ENCODE measurements at places on chromosomes 3 and 15.

DNA sequence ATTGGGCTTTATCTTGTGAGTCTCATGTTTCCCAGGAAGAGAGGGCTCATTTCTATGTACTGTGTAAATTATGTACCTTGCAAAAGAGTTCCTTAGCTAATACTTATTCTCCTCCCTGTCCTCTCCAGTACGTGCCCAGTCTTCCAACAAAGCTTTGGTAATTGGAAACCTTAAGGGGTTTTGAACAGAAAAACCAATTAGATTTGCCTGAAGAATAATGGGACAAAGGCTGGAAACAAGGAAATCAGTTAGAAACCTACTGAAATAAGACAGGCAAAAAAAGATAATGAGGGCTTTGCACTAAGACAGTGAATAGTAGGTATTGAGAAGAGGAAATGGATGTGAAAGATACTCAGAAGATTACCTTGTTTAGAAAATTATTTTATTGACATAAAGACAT is 82.5 kb downstream of the SPRED1 start:
- no peak for DNase-seq

DNA sequence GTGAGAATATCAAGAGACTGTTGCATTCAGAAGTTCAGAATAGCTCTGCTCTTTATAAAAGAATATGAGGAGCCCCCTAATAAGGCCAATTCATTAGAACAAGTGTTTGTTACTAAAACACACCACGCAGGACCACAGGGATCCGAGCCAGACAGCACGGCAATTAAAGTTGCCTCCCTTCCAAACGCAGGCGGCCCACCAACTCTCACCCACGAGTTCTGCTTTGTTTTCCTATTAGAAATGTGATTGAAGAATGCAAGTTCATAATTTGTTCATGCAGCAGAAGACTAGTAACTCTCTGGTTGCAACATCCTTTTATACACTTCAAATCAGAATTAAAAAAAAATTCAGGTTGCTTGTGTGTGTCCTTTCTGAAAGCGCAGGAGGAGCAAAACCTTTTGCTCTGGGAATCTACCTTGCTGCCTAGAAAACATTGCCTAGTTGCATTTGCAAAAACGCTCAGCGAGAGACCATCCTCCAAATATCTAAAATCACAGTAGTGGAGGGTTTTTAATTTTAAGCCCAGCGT is 1044.1 kb upstream of the NR2F2 start:
- no peak for DNase-seq

DNA sequence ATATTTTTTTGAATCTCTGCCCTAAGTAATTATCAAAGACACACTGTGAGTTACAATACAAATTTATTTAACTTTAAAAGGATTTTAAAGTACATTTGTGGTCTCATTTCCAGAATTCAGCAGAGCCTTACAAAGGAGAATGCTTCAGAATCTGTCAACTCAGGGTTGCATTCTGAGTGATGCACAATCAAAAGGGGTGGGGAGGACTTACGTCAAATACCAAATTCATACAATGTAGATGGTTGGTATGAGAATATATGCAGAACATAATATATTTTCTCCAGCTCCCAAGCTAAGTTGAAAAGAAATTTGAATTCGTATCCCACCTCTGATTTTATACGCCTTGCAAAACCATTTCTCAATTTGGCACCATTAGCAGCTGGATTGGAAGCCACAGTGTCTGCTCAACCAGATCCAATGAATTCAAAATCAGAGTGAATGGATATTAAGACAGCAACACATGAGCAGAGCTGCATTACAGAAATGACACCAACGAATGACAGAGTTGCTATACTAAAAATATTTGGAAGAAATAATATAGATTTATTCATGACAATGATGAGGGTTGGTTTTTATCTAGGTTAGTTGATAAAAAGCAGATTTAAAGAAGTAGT is 110.4 kb upstream of the CFAP20DC start:
- no peak for DNase-seq

DNA sequence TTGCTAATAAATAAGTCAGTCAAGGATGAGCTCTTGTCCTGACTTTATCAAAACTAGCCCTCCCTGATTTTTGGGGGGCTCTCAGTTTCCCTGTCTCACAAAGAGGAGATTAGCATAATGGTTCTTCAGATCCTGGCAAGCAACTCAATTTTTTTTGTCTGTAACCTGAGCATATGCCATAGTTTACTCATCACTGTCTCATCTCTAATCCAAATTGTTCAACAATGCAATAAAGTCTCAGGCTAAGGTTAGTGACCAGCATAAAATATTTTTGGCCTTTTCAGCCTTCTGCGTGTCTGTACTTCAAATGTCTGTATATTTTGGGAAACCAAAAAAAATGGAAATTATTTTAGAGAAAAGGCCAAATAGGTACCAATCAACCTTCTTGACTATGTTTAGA is 465.6 kb upstream of the TPRG1 start:
- no peak for DNase-seq

GRCh38 chr3:194691481-194692283 is 6.0 kb downstream of the FAM43A start:
- DNase-seq, result no peak

DNA sequence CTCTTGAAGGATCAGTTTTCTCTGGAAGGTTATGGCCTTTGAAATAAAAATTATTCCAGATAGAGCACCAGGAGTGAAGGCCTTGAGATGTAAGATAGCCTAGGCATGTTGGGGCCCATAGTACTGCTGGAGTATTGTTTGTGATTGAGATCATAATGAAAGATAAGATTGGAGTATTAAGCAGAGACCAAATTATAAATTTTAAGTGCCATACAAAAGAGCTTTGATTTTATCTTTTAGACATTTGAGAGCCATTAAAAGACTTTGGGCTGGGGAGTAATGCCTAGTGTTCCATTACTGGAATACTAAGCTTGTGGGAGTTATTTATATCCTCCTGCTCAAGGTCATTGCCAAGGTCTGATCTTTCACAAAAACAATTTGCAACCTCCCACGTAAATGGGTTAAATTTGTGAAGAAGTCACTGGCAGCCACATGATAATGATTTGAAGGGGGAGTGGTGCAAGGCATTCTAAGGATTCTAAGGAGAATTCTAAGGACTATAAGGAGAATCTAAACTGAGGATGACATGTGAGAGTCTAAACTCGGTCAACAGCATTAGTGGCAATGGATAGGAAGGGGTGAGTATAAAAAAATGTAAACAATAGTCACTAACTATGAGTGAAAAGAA is 12.8 kb downstream of the ELL3 start:
- DNase-seq, result no peak

GRCh38 chr3:145698250-145698649 is 462.7 kb downstream of the PLOD2 start:
- no peak for DNase-seq

- no peak for DNase-seq
These were observed 65.7 kb upstream of the IL12A start for GRCh38 chr3:159922861-159923312.

- DNase-seq, result no peak
These were observed 835.3 kb upstream of the CFAP20DC start for GRCh38 chr3:59885101-59885500.

- DNase-seq, result no peak
These were observed 371.7 kb downstream of the ZBTB20 start for GRCh38 chr3:114775395-114775794.

GRCh38 chr3:72340476-72341379 is 507.5 kb downstream of the SHQ1 start:
- no peak for DNase-seq

DNA sequence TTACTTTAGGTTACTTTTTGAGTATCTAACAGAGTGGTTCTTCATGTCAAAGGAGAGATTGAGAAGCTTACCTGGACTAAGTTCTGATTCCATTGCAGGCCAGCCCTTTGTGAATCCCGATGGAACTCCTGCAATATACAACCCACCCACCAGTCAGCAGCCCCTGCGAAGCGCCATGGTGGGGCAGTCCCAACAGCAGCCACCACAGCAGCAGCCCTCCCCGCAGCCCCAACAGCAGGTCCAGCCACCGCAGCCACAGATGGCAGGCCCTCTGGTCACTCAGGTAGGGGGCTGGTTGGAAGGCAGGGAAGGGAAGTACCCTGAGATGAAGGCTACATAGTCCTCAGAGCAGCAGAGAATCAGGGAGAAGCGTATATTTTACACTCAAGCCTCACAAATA is 97.8 kb downstream of the ARPP21 start:
- DNase-seq, result no peak

DNA sequence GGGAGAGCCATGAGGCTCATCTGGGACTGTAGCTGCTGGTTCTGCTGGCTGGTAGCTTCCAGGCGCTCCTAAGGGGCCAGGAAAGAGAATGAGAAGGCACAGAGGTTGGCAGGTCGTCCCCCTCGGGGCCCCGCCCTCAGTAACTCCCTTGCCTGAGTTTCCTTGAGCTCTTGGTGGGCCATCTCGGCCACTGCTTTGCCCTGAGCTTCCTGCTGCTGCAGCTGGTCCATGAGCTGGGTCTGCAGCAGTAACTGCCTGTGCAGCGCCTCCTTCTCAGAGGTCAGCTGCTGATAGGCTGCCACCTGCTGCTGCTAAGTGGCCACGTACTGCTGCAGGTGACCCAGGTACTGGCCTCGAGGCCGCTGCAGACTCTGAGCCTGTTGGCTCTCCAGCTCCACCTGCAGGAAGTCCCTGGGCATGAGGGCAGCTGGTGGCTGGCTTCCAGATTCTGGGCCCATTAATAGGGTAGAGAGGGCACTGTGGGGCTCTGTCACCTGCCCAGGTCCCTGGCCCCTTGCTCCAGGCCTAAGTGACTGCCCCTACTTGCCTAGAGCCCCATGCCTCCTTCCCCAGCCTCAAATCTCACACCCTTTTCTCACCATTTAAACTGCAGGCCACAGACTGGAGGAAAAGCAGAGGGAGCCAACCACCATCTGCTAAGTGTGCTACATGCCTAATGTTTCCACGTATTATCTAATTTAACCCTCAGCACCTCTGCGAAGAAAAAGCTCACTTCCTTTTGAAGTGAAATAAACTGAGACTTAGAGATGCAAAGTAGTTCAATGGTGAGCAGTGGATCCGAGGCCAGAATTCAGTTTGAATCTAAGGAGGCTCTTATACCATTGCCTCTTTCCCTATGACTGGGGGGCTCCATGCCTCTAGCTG is 10.8 kb upstream of the VPS33B start:
- DNase-seq, result peak; percentile 76

- no peak for DNase-seq
These were observed 33.3 kb upstream of the TP63 start for GRCh38 chr3:189597918-189598317.

GRCh38 chr3:165830746-165831145 is 6.5 kb downstream of the BCHE start:
- DNase-seq, result no peak

DNA sequence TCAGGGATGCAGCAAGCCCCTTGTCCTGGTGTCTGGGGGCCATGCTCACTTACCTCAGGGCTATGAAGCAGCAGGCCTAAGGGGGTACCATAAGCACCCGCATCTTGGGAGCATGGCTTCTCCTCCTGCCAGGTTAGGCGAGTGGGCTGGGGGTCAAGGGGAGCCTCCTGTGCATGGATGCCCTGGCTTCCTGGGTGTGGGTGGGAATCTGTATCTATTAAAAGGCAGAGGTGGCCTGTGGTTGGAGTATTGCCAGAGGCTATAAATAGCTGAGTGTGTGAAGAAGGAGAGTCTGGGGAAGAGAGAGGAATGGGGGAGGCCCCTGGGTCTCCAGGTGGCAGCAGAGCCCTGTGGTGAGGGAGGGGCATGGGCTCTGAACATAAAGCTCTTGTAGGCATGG is 19.5 kb downstream of the ACVR2B start:
- no peak for DNase-seq

DNA sequence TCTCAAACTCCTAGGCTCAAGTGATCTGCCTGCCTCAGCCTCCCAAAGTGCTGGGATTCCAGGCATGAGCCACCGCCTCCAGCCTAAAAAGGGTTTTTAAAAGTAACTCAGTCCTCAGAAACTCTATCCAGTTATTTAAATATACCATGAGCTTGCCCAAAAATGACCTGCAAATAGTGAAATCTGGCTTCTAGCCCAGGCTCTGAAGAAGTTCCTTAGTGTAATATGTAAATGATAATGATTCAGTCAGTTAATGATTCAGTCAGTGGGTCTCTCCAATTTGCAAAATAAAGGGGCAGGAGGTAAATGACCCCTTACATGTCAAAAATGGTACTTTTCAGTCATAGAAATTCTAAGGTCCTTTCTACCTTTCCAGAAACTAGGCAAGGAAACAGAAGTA is 28.8 kb downstream of the LRRC2 start:
- no peak for DNase-seq

GRCh38 chr3:55884066-55884465 is 397.0 kb upstream of the WNT5A start:
- DNase-seq, result no peak

DNA sequence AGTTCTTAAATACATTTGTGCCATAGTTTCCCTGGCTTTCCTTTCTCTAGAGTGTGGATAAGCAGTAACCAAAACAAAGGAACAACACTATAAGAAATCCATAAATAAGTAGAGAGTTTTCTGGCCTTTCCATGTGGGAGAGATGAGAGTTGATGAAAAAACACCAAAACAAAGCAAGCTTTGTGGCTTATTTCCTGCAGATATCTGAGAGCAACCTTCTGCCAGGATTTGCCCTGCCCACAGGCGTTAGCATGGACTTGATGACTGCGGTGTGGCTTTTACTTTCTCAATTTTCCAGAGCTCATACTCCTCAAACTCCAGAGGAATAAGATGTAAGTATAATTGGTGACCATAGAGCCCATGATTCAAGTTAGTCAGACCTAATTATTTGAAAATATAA is 194.9 kb downstream of the RAP2B start:
- DNase-seq, result no peak

GRCh38 chr3:124780356-124780755 is 50.1 kb downstream of the UMPS start:
- DNase-seq, result no peak

DNA sequence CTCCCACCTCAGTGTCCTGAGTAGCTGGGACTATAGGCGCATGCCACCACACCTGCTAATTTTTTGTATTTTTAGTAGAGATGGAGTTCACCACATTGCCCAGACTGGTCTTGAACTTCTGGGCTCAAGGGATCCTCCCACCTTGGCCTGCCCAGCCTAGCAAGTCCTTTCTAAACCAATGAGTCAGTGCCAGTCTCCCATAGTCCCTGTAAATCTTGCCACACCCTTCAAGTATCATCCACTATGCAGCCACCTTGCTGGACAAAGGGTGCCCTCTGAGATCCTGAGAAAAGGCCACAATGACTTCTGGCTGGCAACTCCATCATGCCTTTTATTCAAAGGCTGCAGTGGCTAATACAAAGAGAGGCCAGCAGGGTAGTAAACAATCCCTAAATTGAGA is 184.0 kb downstream of the ABHD5 start:
- DNase-seq, result peak; percentile 2

- DNase-seq, result no peak
These were observed 7.2 kb downstream of the SH3BP5 start for GRCh38 chr3:15325228-15325627.

DNA sequence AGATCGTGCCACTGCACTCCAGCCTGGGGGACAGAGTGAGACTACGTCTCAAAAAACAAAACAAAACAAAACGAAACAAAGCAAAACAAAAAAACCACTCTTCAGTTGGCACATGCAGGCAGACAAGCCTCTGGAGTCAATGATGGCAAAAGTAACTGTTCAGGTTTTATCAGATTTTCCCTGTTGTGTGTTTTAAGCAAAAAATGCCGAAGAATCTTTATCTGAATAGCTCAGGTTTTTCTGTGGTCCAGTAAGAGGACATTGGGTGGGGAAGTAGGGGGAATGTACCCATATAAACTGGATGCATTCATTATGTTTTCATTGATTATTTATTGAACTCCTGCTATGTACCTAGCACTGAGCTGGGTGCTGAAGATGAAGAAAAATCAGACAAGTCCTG is 20.8 kb upstream of the BCL2A1 start:
- DNase-seq, result no peak

- DNase-seq, result no peak
These were observed 164.6 kb upstream of the PFN2 start for GRCh38 chr3:150135287-150135721.
